Stimulated activated CD4-positive, alpha-beta T cell treated with anti-CD3 and anti-CD28 coated beads, Interleukin-1b, Interleukin-23, amount 100 ng/mL, for 4 hours (primary cell): ENCODE measurements at places on chromosomes 4 and X.

GRCh38 chr4:22653752-22654151 lies 39.0 kb upstream of the GBA3 start:
- no peak for DNase-seq

DNA sequence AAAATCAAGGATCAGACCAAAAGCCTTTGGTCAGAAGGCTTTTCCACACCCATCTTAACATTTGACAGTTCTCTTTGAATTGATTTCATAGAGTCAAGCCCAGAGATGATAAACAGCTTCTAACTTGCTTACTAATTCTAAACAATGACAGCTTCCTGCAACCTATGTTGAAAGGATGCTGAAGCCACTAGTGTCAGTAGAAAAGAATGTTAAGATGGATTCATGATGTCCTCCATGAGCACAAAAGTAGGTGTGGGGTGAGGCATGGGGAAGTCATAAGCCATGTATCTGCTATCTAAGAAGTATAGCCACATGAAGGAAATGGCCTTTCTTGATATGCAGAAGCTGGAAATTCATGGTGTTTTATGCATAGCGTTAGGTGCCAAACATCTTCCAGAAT lies 269.3 kb downstream of the DHX15 start:
- no peak for DNase-seq

DNA sequence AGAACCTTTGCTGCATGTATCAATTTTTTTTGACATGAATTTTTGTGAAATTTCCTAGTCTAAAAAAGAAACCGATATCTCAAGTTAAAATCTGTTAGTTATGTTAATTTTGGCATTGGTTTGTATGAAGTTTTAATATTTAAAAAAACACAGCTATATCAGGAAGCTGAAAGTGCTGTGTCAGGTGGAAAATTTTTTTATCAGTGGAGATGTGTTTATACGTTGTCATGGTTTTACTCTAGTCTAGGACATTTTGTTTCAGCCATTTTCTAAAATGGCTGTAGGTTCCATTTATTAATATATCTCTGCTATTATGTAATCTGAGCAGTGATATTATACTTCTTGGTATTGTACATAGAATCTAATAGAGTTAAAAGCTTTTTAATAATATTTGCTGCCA lies 34.2 kb downstream of the OCRL start:
- no peak for DNase-seq

GRCh38 chr4:83552924-83553323 lies 17.0 kb downstream of the GPAT3 start:
- no peak for DNase-seq

GRCh38 chr4:100169491-100170485 lies 20.5 kb downstream of the DDIT4L start:
- no peak for DNase-seq
